Osteocyte (in vitro differentiated cells): ENCODE measurements at places on chromosomes 4 and X.
A peak's percentile ranks its signal among the peaks of the same experiment; 100 is the strongest.

- no peak for DNase-seq
These were observed 134.5 kb downstream of the BTC start for GRCh38 chr4:74659576-74660411.

DNA sequence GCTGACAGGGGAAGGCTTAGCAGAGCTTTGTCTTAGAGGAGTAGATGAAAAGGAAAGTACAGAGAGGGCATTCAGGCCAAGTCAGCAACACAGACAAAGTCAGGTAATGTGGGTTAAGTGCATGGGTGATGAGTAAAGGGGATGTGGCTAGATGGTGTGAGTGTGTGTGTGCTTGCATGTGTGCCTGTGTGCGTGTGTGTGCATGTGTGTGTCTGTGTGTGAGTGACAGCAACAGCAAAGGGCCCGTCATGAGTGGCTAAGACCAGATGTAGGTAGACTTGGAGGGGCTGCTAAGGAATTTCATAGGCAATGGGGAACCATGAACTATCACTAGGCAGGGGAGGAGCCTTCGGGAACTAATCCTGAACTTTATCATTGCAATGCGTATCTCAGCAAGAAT lies 2.2 kb upstream of the GPR78 start:
- no peak for DNase-seq

DNA sequence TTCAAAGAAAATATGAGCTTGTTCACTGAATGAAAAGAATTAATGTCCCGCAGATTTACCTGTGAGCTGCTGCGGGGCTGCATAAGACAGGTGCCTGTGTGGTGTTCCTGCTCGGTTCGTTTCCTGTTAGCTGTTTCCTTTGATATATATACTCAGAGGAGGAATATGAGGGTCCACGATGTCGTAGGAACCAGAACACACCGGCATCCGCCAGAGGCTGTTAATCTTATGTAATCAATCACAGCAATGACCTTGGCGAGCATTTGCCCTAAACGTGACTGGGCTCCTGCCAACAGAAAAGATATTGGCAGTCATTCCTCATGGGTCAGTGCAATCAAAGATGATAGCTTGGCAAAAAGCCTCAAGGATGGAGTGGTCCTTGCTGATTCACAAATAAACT lies 260.1 kb downstream of the EVC2 start:
- peak; percentile 11 for DNase-seq

DNA sequence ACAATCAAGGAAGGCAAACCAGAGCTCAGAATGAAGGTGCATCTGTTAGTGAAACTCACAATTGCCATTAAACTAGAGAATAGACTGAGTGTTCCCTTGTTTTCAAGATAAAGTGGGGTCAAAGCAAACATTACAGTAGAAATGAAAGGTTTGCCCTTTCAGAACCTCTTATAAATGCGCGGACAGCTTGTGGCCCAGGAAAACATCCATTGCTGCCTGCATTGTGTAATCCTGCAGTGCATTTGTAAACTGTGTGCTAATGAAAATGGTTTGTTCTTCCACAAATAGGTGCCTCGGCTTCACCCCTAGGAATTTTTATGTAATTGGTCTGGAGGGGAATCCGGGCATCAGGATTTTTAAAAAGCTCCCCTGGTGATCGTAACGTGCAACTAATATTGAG lies 62.8 kb downstream of the SNX25 start:
- no peak for DNase-seq

- no peak for DNase-seq
These were observed 1322.5 kb downstream of the PCDH7 start for GRCh38 chr4:32042486-32043247.

DNA sequence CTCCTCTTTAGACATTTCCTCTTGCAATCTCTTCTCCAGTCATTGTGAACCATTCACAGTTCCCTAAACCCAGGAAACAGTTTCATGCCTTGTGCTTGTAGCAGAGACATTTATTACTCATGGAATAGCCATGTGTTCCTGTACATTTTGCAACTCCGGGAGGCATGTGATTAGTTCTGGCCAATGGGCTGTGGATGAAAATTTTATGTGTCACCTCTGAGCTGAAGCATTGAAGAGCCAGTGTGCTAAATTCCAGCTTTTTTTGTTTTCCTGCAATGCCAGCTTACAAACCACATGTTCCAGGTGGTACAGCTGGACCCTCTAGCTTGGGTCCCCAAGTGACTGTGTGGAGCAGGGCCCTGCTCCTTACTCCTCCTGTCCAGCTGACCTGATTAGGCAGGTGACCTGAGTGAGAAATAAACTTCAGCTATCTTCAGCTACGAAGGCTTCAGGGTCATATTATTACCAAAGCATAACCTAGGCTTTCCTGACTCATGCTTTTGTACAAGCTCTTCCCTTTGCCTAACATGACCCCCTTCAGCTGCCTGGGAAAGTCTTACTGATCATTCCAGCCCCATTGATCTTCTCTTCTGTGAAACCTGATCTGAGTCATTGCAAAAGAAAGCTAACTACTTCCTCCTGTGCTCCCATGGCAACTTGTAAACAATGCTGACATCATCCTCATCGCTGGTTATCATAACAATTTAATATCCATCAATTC lies 200.4 kb downstream of the PTTG2 start:
- no peak for DNase-seq

- DNase-seq, result no peak
These were observed 12.3 kb downstream of the PDGFC start for GRCh38 chr4:156959298-156959702.
